ENCODE measurements at places on chromosomes 2 and 18.

- no peak for DNase-seq
These were observed 631.8 kb upstream of the ID2 start for GRCh38 chr2:8049851-8050571.

- DNase-seq: no peak
These were observed 142.8 kb upstream of the ALPP start for GRCh38 chr2:232235716-232236115.

- no peak for DNase-seq
These were observed 482.2 kb upstream of the CELF4 start for GRCh38 chr18:38047820-38048219.

- DNase-seq: no peak
These were observed 222.5 kb downstream of the SEPTIN10 start for GRCh38 chr2:109391243-109391642.

DNA sequence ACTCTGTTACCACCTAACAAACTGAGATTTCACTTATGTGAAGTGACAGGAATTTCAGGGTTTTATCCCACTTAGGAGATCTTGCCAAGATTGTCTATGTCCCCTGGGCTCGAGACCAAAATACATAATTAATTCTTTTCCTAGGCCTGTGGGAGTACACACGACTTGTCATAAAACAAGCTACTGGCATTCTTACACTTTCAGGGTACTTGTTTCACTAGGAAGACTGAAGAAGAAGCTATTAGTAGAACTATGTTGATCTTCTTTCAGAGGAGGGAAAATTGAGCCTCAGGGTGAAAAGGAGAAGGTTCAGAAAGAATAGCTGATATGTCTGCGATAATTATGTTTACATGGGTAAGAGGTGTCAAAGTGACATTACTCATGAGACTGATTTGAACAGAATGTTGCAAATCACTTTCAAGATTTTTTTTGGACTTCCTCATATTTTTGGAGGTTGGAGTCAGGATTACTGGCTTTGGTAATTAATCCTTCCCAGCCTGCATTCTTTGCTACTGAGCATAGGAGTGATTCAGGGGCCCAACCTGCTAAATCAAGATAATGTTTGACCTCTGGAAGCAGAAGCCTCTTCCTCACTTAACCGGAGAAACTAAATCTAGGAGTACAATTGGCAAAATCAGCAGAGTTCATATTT is 240.0 kb upstream of the NT5C1B start:
- DNase-seq: no peak

- no peak for DNase-seq
These were observed 342.6 kb downstream of the DPP10 start for GRCh38 chr2:114784890-114785583.

- DNase-seq: no peak
These were observed 1.3 kb downstream of the ITM2C start for GRCh38 chr2:230865766-230866755.

- DNase-seq: peak; percentile 35
These were observed 746 bp upstream of the POLR1B start for GRCh38 chr2:112541315-112542122.

Measured in D721Med (cell line).